ENCODE measurements at places on chromosomes 16 and 17.

GRCh38 chr17:12282056-12282455 is 261.4 kb downstream of the MAP2K4 start:
- no peak for DNase-seq

DNA sequence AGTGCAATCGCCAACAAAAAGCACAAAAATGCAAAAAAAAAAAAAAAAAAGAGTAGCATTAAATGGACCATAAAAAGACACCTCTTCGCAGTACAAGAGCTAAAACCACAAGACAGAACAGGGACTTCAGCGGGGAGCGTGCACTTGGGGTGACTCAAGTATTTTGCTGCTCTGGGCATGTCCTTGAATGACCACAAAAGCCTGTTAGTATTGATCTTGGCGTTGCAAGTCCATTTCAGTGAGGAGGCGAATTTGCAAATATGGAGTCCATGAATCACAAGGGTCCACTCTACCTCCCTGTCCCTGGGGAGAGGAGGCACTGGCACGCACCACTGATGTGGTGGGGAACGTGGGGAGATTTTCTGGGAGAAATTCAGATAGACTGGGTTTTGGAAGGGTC is 78.9 kb downstream of the CNGB1 start:
- no peak for DNase-seq

DNA sequence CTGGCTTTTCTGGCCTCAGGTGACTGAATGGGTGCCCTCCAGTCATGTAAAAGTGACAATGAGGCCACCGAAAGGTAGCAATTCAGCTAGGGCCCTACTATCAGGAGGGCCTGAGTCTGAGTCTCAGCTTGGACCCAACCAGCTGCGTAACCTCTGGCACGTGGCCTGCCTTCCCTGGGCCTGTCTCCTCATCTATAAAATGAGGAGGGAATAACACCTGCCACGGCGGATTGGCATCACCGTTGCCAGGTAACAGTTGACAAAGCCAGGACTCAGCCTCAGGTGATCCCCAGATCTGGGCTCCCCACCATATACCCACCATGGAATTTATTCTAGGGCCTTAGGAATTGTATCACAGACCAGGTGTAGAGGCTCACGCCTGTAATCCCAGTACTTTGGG is 217.1 kb downstream of the KATNIP start:
- no peak for DNase-seq

DNA sequence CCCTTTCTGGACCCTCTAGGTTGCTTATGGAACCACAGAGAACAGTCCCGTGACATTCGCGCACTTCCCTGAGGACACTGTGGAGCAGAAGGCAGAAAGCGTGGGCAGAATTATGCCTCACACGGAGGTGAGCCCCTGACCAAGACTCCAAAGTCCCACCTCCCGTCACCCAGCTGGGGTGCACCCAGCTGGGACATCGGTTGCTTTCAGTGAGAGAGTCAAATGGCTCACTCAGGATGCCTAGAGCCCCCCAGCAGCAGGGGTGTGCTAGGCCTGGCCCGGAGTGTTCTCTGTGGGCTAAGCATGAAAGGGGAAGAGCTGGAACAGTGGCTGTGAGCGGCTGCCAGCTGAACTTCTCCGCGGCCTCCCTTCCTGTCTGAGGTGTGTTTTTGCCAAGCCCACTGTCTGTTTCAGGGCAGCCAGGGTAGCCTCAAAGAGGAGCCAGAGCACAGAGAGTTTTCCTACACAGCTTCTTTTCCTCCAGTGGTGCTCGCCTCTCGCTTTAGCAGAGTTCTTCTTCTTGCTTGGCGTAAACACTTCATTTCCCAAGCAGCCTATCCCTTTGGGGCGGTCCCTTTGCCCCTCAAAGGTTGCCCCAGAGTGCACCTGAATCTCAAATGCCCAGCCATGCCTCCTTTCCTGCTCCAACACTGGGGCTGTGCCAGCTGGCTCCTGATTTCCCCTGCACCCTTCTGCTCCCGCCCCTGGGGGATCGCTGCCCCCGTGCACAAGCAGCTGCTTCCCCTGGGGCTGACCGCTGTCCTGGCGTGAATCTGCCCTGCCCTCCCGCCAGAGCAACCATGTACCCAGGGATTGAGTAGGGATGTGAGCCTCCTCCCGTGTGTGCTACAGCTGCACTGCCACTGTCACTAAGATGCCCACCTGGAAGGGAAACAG is 2.6 kb upstream of the CHAD start:
- no peak for DNase-seq

- peak; percentile 53 for DNase-seq
Observed at GRCh38 chr17:28725660-28726225, 290 bp downstream of the TLCD1 start.

- DNase-seq, result no peak
Observed at GRCh38 chr17:5862395-5862794, 207.8 kb upstream of the WSCD1 start.

DNA sequence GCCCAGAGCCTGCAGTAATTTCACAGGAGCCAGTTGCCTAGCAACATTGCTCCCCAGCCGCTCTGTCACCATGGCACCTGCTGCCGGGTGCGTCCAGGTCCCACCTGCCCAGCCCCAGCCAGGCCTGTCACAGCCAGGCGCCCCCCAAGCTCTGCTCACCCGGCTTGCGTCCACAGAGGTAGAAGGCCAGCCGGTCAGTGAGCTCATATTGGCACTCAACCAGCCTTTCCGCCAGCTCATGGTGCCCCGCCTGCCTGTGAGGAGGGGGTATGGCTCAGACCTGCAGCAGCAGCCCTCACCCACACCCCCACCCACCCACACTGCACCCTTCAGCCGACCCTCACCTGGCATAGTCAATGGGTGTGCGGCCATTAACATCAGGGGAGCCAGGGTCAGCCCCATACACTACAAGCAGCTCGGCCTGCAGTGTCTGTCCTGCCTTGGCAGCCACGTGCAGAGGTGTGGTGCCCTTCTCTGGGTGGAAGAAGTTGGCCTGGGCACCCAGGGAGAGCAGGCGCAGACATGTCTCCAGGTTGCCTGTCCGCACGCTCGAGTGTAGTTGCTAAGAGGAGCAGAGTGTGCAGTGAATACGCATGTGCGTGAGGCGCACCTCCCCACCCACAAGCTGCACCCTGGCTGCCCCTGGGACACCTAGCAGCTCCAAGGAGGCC is 7.7 kb downstream of the GIT1 start:
- DNase-seq, result no peak

DNA sequence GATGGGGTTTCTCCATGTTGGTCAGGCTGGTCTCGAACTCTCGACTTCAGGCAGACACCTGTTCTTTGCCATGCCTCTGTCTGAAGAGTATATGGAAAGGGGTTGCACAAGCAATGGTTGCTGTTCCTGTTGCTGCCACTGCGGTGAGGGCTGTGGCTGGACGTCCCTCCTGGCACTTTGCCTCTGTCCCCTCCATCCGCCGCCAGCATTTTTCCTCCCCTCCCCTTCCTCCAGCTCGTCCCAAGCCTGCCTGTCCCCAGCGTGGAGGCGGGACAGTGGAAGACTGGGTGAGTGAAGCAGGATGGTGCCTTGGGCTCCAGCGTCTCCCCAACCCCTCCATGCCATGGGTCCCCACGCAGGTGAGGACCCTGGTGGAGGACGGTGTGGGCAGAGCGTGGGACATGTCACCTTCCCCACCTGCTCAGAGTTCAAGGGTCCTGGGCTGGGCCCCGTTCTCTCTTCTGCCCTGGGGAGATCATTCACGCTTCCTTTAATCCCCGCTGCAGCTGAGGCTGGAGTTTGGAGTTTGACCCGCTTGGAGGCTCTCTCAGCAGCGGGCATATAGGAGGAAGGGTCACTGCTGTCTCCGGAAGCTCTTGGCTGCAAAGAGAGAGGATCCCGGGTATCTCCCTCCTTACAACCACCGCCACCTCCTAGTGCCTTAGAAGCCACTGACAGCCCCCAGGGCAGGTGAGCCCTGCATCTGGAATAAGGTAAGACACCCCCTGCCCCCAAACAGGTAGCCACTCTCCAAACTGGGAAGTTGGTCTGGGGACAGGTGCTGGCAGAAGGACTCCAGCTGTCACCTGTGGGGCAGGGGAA is at the start of gene SLC5A11:
Gene SLC5A11 (plus strand): TSS at position 238 of the 822 bp plus-strand sequence. CDS start 12,681 bp downstream, outside the sequence.
- no peak for DNase-seq

GRCh38 chr17:21482189-21482865 is 106.2 kb downstream of the KCNJ12 start:
- DNase-seq, result no peak

DNA sequence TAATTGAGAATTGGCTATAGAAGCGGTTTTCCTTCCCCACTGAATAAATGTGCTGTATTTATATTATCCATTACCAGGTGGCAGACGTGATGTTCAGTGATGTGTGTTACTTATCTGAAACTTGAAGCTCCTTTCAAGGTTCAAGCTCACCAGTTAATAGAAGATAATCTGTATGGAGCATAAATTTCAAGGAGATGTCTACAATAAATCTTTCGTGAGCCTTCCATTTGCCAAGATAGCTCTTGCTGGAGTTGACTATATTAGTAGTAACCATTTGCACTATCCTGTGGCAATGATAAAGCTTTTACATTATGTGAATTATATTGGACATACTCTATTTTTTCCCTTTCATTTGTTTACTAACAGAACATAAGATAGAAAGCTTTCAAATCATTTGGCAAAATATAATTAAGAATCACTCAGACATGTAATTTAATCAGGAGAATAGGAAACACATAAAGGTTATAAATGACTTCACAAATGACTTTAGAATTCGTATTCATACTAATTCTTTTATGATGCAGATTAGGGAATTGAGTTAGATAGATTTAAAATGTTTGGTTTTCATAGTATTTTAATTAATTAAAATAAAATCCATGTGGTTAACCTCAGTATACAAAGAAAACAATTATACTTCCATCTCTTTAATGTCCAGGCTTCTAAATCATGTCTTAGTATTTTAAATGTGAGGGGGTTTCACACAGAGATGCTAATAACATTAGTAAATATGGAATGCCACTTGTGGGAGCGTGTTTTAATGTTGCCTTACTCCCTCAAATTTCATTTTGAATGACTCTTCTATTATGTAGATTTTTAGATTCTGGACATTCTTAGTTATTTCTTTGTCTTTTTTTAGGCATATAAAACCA is 664.4 kb upstream of the CDH8 start:
- DNase-seq, result no peak

- DNase-seq, result no peak
Observed at GRCh38 chr17:62775876-62776275, 32.2 kb downstream of the MARCHF10 start.

GRCh38 chr17:75587675-75588595 is at the start of gene MYO15B:
Gene MYO15B (plus strand): TSS chr17:75587800. CDS start chr17:75588058, 258 bp downstream.
- DNase-seq, result peak; percentile 87

DNA sequence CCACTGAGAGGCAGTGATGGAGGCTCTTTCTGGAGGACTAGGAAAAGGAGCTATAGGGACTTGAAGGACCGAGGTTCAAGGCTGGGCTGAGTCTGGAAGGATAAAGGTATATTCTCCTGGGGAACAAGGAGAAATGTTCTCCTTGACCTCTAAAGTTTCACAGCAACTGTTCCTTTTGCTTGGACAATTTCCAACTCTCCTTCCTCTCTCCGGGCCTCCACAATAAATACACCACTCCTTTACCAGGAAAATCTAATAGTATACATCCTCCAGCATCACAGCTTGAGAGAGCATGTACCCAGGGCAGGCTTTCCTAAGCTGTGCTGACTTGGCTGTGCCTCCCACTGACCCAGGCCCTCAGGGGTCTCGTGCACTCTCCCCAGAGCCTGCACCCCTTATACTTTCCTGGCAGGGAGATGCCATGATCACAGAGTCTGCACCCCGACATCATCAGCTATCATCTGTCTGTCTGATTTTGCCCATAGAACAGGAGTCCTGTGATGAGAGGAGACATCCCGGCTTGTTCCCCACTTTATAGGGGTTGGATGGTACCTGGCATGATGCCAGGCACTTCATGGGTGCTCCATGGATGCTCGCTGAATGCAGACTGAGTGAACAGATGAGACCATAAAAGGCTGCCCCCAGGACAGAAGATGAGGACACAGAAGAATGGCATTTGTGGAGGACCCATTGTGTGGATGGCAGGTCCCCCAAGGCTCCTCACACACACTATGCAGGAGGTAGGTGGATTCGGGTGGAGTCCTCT is 582.6 kb upstream of the CDH5 start:
- DNase-seq, result no peak

DNA sequence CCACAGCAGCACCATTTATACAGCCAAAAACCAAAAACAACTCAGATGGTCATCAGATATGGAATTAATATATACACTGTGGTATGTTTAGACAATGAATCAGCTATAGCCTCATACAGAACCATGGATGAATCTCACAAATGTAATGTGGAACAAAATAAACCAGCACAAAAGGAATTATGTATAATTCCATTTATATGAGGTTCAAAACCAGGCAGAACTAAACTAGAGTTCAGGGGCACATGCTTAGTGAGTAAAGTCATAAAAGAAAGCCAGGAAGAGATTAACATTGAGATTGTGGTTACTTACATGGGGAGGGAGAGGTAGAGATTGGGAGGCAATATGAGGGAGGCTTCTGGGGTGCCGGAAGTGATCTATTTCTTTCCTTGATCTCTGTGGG is 231.1 kb downstream of the COPRS start:
- DNase-seq, result no peak

- peak; percentile 25 for DNase-seq
Observed at GRCh38 chr16:595942-596735, 6.3 kb downstream of the RAB40C start.

- DNase-seq, result no peak
Observed at GRCh38 chr16:57773019-57773418, 29.3 kb downstream of the KIFC3 start.

DNA sequence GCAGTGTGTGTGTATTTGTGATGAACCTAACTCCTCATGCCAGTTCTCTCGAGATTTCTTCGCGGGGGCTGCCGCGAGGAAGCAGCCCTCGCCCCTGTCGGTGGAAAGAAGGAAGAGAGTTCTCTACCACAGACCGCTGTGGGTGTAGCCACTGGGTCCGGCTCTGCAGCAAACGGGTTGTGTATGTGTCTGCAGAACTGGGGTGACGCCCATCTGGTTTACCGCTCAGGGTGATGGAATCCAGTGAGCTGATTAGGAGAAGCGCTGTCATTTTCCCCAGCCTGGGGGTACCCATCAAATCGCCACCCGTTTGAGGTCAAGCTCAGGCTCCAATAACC is 7.7 kb downstream of the CORO6 start:
- DNase-seq, result peak; percentile 16

GRCh38 chr17:11244776-11245175 is 3.8 kb downstream of the SHISA6 start:
- peak; percentile 62 for DNase-seq

- no peak for DNase-seq
Observed at GRCh38 chr17:17816831-17817551, 19.8 kb downstream of the SREBF1 start.

DNA sequence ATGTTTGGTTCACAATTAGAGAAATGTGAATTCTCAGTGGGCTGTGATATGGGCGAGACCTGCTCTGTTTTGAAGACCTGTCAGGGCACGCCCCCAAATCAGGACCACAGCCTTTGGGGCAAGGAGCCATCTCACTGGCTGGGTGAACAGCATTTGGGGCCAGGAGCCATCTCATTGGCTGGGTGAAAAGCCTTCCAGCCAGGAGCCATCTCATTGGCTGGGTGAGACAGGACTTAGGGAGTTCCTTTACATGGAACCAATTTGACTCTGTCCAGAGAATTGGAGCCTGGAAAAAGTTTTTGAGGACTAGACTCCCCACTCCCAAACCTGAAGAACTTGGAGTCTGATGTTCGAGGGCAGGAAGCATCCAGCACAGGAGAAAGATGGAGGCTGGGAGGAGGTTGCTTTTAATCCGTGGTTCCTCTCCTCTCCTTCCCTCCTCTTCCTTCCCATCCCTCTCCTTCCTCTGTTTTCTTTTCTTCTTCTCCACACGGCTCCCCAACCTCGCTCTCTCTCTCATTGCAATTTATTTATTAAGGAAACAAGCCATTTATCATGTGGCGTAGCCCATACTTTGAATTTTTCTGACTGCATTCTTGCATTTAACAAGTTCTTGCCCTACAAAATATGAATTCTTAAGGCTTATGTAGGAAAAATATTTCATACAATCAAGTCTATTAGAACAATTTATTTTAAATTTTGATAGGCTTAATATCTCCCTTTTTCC is 19.7 kb downstream of the FOXL1 start:
- no peak for DNase-seq

All from kidney (tissue), 22 donors.